ENCODE measurements at places on chromosomes 12 and 14.
A peak's percentile ranks its signal among the peaks of the same experiment; 100 is the strongest.

DNA sequence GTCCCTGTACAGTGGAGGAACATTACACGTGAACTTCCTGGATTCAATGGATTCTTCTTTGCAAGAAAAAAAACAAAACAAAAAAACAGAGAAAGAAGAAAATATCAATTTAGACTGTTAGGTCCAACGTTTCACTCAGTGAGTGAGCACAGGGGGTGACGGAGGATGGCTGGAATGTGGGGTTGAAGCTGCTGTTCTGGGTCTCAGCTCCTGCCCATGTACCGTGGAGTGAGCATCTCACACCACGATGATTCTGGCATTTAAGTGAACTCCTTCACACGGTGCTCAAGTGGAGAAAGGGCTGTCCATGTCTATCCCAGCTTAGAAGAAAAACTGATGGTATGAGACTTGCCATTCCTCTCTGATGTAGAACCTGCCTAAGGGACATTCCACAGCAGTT lies 23.2 kb downstream of the CCND2 start:
- DNase-seq, result no peak

DNA sequence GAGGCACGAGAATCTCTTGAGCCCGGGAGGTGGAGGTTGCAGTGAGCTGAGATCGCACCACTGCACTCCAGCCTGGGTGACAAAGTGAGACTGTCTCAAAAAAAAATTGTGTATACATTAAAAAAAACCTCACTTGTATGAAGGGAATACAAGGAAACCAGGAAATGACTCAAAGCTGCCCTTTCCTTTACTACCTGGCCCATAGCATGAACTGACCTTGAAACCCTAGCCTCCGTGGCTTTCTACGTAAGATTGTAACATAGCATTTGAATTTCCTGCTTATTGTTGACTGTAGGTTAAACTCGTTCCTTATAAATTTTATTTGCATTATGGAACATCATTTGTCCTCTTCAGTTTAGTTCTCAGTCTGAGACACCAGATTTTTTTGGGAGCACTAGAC lies 9.1 kb upstream of the DDX47 start:
- no peak for DNase-seq

GRCh38 chr12:101221301-101221700 lies 11.3 kb upstream of the SLC5A8 start:
- DNase-seq, result no peak

DNA sequence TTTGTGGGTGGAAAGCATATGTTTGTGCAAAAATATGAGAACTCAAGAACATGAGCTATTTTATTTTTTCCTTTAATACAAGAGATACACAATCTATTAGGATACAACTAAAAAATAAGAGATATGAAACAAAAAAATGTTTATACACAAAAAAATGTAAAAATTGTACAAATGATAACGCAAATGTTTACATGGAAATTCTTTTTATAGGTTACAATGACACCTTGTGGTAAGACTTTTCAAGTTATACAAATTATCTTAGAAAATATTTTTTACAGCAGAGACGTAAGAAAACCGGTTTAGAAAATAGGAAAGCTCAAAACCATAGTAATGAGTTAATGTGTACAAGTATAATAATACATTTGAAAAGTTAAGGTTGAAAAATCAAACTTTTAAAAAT lies 25.5 kb downstream of the CEP83 start:
- no peak for DNase-seq

- no peak for DNase-seq
Observed at GRCh38 chr14:78840898-78841297, 670.7 kb downstream of the NRXN3 start.

- no peak for DNase-seq
Observed at GRCh38 chr12:89732522-89732921, 23.9 kb upstream of the ATP2B1 start.

DNA sequence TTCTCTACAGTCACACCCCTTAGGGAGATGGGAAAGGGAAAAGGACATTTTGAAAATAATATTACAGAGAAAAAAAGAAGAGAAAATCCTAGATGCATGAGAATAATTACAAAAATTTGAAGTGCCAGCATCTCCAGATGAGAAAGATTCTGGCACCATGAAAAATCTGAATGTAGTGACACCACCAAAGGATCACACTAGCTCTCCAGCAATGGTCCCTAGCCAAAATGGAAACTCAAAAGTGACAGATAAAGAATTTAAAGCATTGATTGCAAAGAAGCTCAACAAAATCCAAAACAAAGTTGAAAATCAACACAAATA lies 27.4 kb upstream of the GARIN6 start:
- DNase-seq, result no peak

DNA sequence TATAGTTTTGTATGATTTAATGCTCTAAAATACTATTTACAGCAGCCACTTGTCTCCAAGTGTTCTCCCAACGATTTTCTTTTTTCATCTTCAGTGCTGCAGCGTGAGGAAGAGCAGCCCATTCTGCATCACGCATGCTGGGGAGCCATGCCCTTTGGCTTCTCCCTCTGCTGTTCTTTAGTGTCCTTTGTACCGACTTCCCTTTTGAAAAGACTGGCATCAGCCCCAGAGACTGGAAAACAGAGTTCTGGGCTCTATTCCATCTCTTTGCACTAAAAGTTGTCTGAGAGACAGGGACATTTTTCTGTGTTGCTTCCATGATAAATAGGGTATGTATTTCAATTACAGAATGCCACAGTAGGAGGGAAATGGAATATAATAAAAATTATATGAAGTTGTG lies 105.1 kb downstream of the RERG start:
- no peak for DNase-seq

DNA sequence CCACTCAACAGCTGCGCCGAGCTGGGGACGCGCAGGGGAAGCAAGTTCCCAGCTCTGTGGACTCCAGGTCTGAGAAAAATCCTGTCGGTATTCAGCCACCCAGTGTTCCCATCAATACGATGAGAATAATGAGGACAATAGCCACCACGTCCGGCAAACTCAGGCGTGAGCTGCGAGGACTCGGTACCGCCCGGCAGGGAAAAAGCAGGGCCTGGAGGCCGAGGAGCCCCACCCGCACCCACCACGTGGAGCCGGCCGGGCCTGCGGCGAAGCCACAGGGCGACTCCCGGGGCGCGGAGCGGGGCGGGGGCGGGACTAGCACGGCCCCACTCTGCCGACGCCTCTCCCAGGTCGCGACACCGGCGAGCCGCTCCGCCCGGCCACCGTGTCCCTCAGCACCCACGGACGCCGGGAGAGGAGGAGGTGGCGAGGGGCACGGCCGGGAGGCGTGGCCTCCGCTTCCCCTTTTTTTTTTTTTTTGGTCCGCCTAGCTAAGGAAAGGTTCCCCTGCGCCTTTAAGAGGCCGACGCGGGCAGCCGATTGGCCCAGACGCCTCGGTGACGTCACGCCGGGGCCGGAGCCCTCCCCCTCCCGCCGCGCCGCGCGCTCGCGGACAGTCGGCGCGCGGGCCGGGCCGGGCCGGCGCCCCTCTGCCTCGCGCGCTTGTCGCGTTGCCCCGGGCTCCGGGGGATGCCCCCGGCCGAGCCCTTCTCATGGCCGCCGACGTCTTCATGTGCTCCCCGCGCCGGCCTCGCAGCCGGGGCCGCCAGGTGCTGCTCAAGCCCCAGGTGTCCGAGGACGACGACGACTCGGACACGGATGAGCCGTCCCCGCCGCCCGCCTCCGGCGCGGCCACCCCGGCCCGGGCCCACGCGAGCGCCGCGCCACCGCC lies at the start of gene MLXIP:
Gene MLXIP (plus strand): TSS at position 616 of the 892 bp plus-strand sequence. CDS start 98 bp downstream, at position 714.
- DNase-seq, result peak; percentile 86

DNA sequence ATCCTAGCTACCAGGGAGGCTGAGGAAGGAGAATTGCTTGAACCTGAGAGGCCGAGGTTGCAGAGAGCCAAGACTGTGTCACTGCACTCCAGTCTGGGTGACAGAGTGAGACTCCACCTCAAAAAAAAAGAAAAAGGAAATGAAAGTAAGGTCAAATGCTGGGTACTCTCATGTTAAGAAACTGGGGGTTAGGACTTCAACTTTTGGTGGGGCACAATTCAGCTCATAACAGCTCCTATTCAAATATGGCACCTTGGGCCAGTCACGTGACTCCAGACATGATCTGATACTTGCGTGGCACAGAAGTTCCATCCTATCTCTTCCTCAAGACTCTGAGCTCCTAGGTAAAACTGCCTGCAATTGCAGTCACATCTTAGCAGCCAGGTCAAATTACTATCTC lies 142.7 kb downstream of the EGLN3 start:
- DNase-seq, result no peak

- no peak for DNase-seq
Observed at GRCh38 chr12:132600048-132601032, 10.0 kb downstream of the LRCOL1 start.

DNA sequence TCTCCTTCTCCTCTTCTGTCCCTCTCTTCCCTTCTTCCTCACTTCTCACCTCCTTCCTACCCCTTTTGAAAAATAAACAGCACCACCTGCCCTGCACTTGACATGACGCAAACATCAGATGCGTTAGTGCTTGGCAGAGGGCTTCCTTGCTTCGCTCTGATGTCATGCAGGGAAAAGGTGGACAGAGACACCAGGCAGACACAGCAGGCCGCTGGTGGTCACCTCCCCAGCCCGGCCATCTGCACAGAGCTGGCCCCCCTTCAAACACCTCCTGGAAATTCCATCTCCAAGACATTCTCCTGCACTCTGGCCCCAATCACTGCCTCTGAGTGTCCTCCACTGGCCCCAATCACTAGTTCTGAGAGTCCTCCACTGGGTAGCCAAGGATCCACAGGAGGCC lies 353.6 kb downstream of the MED13L start:
- DNase-seq, result no peak

DNA sequence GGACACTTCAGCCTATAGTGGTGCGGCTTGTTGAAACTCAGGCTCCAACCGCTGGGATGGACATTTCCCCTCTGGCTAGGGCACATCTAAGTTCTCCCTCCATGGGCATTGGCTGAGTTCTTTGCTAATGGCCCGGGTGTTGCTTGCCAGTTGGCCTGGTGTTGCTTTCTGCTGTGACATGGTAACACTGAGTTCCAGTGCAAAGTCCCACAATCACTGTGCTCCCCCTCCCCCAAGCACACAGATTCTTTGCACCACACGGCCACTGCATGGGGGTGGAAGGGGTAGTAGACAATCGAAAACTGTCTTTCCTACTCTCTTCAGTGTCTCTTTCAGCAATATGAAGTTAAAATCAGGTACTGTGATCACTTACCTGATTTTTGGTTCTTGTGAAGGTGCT lies 308.2 kb downstream of the FUT8 start:
- DNase-seq, result no peak

DNA sequence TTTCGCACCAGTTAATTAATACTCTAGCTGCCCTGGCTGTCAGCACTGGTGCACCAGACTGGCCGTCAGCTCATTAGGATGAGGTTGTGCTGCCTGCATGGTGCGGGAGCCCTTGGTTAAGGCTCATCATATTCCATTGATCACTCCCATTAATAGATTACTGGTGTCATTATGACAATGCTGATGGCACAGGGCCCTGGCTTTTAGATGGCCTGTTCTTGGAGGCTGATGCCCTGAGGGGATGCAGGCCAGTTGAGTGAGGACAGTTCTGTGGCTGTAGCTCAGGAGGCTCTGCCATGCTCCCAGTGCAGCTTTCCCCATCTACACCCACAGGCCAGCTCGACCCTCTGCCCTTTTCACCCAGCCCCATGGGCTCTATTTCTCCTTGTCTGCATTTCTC lies 126.6 kb downstream of the PRMT8 start:
- no peak for DNase-seq

GRCh38 chr14:52514046-52514811 lies 38.1 kb downstream of the TXNDC16 start:
- no peak for DNase-seq

DNA sequence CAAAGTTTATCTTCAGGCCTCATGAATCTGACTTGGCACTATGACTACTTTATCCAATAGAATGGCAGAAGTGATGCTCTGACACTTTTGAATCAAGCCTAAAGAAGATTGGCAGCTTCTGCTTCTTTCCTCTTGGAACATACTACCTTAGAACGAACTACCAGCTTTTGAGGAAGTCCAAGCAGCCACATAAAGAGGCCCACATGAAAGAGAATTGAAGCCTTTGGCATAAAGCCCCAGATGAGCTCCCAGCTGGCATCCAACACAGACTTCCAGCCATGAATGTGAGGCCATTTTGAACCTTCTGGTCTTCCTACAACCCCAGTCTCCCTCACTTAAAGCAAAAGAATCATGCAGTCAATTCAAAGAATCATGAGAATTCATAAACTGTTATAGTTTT lies 65.8 kb downstream of the EEA1 start:
- no peak for DNase-seq

- no peak for DNase-seq
Observed at GRCh38 chr14:22416193-22416592, 172.8 kb downstream of the DAD1 start.

- DNase-seq, result no peak
Observed at GRCh38 chr12:119681728-119682638, 14.1 kb downstream of the PRKAB1 start.

Measured in CMK (cell line).